ENCODE measurements at places on chromosomes 6 and 20. TPM values are rescaled to one million over a fixed set of nuclear protein-coding genes. Genes with fewer than 3 reads are reported as not detected.

- DNase-seq, result no peak
Observed at GRCh38 chr20:25079171-25079570, 2.8 kb downstream of the VSX1 start.

DNA sequence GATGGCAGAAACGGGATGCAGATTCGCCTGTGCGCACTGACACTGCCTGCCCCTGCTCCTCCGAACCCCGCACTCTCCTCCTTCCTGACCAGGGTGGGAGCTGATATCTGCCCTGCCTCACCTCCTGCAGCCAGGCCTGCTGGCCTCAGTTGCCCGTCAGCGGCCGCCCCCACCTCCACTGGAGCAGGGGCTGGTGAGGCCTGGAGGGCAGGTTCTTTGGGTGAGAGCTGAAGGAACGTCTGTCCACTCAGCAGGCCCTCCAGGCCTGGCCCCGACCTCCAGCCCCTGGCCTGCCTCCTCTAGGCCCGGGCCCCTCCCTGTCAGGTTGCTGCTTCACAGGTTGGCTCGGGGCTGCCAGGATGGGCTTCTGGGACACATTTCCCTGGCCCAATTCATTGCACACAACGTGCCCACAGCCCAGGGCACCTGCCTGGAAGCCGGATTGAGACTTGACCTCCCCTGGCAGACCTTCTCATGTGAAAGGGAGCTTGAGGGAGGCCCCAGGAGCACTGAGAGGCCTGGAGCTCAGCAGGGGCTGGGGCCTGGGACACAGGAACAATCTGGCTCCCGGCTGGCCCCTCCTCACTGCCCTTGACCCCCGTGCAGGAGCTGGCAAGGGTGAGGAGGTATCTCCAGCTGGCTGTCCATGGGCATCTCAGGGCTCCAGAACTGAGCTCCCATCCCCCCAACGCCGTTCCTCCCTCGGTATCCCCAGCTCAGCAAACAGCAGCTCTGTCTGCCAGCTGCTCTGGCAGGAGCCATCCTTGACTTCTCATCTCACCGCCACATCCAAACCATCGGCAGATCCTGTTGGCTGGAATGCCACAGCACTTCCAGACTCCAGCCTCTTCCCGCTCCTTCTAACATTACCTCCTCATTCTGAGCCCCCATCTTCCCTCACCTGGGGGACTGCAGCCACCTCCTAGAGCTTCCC, 39.5 kb downstream of the SPDEF start:
- DNase-seq, result no peak

DNA sequence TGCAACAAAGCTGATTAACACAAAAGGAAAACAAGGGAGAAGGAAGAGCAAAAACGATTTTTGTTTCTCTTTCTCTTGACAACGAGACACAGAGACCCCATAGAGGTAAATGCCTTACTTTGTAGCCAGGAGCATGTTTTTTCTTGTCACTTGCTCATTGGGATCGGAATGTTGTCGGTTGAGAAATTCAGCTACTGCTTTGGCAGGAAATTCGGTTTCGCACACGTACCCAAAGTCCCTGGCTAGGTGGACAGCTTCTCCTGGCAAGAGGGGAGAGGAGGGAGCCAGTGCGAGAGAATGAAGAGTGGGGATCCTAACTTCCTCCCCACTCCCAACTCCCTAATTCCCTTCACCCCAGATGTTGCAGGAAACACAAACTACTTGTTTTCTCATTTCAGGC, 14.5 kb downstream of the TFAP2A start:
- DNase-seq, result no peak

GRCh38 chr6:45253453-45253852, 74.7 kb upstream of the RUNX2 start:
- no peak for DNase-seq

- no peak for DNase-seq
Observed at GRCh38 chr6:148375401-148375800, 32.8 kb downstream of the SASH1 start.

DNA sequence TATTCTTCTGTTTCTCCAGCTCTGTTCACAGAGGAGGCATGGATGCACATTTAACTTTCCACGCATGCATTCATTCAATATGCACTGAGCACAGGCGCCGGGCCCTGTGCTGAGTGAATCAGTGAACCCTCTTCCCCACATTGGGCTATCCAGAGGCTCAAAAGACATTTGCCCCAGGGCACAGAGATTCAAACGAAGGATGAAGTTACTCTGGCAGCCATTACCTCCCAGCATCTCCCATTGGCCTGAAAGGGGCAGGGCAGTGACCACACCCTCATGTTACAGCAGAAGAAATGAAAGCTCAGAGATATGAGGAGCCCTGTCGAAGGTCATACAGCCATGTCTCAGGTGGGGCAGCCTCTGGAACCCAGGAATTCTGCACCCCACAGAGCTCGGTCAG, 26.7 kb upstream of the NOL4L start:
- DNase-seq, result no peak

DNA sequence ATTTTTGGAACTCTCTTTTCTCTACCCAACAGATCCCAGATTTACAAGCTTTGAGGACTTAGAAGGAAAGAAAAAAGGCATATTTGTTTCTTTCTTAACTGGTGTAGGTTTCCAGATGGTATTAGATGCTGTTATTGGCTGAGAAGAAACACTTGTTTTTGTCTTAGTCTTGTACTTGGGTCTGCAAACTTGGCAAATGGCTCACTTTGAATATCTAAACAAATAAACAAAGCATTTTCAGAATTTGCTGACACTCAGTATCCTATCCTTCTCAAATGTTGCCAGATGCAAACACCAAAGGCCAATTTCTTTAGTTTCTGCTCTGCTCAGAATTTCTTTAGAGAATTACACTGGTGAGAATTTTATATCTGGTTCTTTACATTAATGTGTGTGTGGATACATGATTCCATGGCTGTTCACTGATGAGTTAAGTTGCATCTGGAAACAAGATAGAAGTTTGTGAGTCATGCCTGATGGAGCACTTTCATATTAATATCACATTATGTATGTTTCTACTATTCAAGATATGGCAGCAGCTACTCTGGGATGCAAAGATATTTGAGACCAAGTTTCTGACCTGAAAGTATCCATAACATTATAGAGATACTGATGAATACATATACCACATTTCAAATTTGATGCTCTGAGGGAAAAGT, 43.7 kb upstream of the CEP162 start:
- no peak for DNase-seq

GRCh38 chr6:36727505-36728021, 29.9 kb downstream of the RAB44 start:
- no peak for DNase-seq

DNA sequence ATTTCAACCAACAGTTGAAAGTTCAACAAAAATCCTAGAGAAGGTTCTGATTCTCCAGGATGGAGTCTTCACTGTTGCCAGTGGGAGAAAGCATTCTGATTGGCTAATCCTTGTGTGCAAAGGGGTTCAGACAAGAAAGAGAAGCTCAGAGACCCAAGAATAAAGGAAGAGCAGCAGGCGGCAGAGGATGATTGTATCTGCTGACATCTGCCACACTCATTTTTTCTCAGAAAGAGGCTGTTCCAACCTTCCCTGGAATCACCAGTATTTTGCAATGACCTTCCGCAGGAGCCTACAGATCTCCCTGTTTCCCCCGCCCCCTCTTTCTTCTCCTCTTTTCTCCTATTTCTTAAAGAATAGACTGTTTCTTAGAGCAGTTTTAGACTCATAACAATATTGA, 376.7 kb downstream of the CDH26 start:
- DNase-seq, result no peak

GRCh38 chr20:48990467-48990866, 55.6 kb upstream of the CSE1L start:
- DNase-seq, result no peak

DNA sequence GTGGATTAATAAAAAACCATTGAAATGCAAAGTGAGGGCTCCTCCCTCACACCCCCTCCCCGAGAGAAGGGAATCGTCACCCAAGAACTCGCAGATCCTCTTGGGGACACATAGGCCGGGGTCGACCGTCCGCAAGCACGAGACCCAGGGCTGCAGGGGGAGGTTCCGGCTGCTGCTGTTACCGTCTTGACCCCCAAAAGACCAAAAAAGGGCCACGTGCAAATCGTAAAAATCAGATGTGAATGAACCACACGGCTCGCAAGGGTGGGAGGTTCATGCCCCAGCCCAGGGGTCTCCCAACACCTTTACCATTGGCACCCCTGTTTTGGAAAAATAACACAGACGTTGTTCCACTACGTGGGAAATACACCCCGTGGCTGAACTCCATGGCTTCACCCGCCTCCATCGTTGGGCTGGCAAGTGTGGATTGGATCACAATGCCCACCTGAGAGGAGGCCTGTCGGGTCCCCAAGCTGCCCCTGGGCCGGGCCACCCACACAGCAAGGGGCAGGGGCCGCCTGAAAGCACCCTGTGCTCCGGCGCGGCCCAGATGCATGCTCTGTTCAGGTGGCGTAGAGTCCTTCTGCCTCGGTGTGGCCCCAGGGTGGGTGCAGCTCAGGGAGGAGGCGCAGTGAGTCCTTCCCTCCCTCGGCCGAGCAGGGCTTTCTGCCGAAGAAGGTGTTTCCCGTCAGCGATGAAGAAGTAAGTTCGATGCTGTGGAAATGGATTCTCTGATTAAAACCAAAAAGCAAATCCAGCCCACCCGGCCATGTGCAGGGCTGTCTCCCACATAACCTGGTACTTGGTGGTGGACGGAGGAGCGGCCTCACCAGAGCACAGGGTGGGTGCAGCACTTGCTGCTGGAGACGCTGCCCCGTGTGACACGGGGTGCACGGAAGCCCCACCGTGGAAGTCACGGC, 85.0 kb downstream of the YTHDF1 start:
- DNase-seq, result no peak

DNA sequence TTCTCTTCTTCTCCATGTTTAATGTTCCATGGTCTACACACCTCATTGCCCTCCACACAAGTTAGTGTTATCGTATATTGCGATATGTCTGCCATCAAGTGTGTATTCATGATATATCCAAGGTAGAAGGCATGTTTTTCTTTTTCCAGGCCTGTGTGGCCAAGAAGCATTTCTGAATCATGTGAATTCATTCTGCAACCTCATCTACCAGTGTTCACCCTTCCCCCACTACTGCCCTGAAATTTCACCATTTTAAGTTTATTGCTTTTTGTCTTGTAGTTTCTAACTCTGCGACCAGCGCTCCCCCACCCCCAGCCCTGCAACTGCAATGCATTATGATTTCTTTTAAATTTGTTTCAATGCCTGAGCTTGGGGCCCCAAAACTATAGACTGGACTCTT, 618.0 kb upstream of the FLRT3 start:
- no peak for DNase-seq

DNA sequence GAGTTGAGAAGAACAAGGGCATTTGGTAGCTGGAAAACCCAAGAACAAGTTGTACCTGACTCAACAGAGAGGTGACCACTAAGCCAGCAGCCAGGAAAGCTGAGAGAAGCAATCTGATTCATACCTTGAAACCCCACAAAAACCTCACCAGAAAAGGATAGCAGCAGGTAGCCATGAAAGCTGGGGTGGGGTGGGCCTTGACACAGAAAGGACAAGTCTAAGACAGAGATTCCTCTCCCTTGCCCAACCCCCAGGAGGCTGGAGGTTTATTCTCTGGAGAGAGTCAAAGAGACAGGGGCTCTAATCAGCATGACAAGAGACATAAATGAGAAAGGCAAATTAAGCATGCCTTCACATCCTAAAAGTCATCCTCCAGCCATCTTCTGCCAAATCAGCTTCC, 151.7 kb upstream of the DST start:
- DNase-seq, result no peak

- no peak for DNase-seq
Observed at GRCh38 chr6:107079429-107079828, 35.9 kb downstream of the BEND3 start.

DNA sequence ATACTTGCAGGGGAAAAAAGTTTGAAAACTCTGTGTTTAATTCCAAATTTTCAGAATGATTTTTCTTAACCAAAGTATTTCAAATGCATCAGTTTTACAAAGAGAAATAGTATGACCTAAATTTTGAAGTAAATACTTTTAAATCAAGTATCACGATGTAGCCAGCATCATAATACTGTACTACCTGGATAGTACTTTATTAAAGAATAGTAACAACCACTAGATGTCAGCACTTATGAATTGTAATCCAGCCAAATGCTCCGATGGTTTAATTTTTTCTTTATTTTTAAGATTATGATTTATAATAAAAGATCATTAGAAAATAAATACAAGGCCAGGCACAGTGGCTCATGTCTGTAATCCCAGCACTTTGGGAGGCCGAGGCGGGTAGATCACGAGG, 37.2 kb upstream of the HACE1 start:
- no peak for DNase-seq

DNA sequence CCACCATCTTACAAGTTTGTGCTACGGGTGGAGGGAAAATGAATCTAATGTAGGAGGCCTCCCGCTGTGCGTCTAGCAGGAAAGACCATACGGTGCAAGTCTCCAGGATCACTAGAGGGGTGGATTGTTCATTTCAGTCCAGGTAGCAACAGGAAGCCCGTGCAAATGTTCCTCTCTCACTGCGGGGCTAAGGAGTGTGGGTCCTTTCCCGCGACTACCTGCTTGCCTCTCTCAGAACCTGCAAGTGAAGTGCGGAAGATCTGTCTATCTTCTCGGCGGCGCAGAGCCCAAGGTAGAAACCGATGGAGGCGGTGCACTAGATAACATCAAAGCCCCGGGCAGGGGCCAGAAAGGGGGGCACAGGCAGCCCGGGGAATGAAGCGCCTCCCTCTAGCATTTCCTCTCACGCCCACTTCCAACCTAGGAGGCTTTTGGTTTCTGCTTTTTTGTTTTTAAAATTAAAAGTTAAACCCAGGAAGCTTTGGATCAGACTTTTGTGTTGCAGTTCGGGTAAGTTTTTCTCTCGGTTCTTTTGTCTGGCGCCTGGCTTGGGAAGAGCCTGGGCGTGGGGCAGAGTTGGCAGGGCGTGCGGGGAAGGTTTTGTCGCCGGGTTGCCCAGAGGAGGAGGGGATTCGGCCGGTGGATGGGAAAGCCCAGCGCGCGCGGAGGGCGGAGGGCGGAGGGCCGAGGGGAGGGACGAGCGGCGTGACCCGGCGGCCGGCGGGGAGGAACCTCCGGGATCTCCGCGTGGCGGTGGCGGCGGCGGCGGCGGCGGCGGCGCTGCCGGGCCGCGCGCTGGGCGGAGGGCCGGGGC, 3.5 kb upstream of the HIVEP1 start:
- DNase-seq, result peak; percentile 91

GRCh38 chr6:28446818-28447511, 3.7 kb upstream of the ZSCAN23 start:
- no peak for DNase-seq

- DNase-seq, result no peak
Observed at GRCh38 chr6:145312481-145312880, 422.8 kb downstream of the EPM2A start.

GRCh38 chr6:30711758-30712380, 5.2 kb downstream of the MDC1 start:
- DNase-seq, result no peak

GRCh38 chr6:167532410-167533288, 207.8 kb downstream of the TTLL2 start:
- DNase-seq, result no peak

PI16 gene
- total RNA-seq, result 27.8 TPM

MAK gene
- not detected for total RNA-seq

SRC gene
- total RNA-seq, result 6.7 TPM

ADGRF1 gene
- not detected for total RNA-seq

RHAG gene
- total RNA-seq, result 0.62 TPM

TSBP1 gene
- total RNA-seq, result not detected

SLC17A1 gene
- not detected for total RNA-seq

POPDC3 gene
- 50.1 TPM for total RNA-seq

ZKSCAN4 gene
- 2.6 TPM for total RNA-seq

KIAA0408 gene
- total RNA-seq, result 3.1 TPM

IL20RA gene
- 9.1 TPM for total RNA-seq

SCUBE3 gene
- 9.7 TPM for total RNA-seq

SEL1L2 gene
- total RNA-seq, result 0.43 TPM

PRR18 gene
- total RNA-seq, result not detected

C20orf144 gene
- not detected for total RNA-seq

L3MBTL1 gene
- total RNA-seq, result 4.1 TPM

DCDC2 gene
- total RNA-seq, result not detected

BPIFB2 gene
- total RNA-seq, result not detected
